Progenitor cell of endocrine pancreas (in vitro differentiated cells): ENCODE measurements at places on chromosomes 2 and 18.

DNA sequence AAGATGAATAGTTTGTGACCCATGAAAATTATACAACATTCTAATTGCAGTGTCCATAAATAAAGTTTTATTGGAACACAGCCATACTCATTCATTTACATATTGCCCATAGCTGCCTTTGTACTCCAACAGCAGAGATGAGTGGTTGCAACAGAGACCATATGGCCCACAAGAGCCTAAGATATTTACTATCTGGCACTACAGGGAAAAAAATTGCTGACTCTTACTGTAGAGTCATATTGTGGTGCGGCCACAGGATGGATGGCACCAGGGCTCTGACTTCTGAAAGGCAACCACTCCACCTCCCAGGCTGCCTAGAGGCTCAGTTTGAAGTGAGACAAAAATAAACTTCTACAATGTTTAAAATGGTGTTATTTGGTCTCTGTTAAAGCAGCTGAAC, 404.0 kb upstream of the ATP5MC3 start:
- no peak for DNase-seq

DNA sequence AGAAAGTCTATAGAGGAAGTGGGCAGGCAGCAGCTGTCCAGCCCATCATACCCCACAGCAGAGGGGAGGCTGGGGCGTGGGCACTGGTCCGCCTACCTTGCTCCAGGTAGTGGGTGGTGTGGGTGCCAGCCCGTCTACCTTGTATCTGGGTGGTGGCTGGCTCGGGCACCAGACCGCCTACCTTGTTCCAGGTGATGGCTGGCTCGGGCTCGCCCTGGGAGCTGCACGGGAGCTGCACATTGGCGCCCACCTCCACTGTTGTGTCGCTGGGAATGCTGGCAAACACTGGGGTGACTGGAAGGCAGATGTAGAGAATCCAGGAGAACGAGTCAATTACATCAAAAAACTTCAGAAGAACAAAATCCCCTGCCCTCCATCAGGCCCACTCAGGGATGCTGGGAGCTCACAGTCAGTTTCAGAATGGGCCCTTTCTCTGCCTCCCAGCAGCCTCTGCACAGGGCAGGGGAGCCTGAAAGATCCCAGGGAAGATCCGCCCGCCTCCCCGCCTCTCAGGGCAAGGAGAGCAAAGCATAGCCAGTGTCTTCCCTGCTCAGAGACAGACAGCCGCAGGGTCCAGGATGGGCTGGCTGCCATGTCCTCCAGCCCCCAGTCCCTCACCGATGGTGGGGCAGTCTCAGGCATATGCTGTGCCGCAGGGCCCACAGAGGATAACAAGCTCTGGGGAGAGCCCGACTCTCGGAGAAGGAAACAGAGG, 82.3 kb downstream of the PXDN start:
- DNase-seq, result no peak

DNA sequence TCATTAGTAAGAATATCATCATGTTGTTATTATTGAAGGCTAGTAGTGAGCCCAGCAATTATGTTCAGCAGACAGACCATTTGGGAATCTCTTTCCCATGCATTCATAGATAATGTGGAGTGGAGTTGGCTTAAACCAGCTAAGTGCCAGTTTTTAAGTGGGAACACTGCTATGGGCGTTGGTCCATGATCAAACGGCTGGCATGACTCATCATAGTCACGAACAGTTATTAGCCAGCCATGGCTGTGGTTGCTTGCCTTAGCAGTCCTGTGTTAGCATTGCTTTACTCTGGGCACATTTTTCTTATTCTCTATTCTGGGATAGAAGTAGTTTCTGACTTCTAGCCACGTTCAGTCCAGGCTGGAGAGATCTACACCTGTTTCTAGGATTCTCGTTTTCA, 17.7 kb downstream of the EIF4E2 start:
- no peak for DNase-seq

GRCh38 chr2:16067037-16067406, 126.7 kb downstream of the MYCN start:
- DNase-seq, result no peak

GRCh38 chr2:106189325-106189724, 4.8 kb downstream of the UXS1 start:
- no peak for DNase-seq

DNA sequence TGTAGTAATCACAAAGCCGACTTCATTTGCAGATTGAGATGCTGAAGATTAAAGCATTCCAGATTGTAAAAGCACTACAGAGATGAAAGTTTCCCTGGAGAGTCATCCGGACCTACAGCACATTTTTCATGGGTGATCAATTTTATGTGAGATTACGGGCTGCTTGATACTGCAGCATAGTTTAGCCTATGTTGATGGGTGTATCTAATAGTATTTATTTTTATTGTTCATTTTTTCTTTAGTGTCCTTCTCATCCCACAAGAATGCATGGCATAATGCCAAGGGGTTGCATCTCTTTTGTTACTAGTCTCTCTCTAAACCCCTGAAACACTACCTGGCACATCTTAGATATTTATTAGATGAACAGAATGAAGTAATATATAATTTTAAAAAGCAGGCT, 240.4 kb downstream of the MBD2 start:
- DNase-seq, result no peak

DNA sequence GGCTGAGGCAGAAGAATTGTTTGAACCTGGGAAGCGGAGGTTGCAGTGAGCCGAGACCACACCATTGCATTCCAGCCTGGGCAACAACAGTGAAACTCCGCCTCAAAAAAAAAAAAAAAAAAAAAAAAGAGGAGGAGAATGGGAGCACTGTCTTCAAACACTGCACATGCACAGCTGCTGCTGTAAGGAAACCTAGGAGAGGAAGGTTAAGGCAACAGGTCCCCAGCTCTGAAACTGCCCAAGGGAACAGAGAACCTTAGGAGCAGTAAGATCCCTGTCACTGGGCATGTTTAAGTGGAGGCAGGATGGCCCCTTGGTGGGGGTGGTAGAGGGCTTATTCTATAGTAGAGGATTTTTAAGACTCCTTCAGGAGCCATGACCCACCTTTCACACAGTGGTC, 111.2 kb downstream of the CLIP4 start:
- DNase-seq, result no peak

GRCh38 chr2:47227532-47228279, 72.6 kb upstream of the STPG4 start:
- no peak for DNase-seq

- DNase-seq, result no peak
Measured at GRCh38 chr2:200479692-200480265, 30.1 kb downstream of the KCTD18 start.

- DNase-seq, result no peak
Measured at GRCh38 chr2:21022792-21023367, 21.0 kb downstream of the APOB start.

- DNase-seq, result no peak
Measured at GRCh38 chr2:163564236-163564635, 171.6 kb downstream of the FIGN start.

DNA sequence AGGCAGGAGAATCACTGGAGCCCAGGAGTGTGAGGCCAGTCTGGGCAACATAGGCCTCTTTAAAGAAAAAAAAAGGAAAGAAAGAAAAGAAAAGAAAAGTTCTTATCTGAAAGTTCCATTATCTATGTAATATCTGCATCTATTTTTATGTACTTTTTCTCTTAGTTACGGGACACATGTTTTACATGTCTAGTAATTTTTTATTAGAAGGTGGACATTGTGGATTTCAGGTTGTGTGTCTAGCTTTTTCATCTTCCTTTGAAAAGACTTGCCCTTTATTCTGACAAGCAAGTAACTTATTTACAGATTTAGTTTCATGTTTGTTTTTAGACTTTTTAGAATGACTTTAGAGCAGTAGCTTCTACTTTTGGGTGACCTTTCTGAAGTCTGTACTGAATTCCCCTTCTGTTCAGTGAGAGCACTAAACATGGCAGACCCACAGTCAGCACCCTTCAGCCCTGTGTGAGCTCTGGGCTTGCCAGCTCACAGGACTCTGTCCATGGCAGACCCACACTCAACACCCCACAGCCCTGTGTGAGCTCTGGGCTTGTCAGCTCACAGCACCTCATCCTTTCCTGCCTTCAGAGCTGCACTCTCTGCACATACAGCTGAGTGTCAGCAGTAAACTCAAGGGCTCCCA, 17.5 kb downstream of the TRAPPC12 start:
- DNase-seq, result no peak

DNA sequence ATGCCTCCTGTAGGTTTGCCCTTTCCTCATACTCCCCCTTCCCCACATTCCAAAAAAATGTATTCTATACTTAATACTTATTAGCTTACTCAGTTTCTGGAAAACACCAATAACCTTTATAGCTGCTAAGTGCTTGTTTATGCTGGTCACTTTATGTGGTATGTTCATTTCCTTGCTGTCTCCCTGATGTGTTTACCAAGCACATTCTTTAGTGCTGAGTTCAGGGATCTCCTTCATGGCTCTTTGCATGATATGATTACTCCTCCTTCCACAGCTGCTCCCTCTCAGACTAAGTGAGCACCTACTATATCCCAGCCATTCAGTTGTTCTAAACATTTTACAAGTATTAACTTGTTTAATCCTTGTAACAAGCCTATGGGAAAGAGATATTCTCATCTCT, 698.3 kb upstream of the FANCL start:
- no peak for DNase-seq

GRCh38 chr18:70333757-70334156, 44.9 kb downstream of the SOCS6 start:
- DNase-seq, result no peak

- no peak for DNase-seq
Measured at GRCh38 chr18:48815179-48815515, 135.6 kb downstream of the SMAD7 start.

GRCh38 chr18:55420665-55421307, 167.2 kb downstream of the TCF4 start:
- DNase-seq, result no peak

- no peak for DNase-seq
Measured at GRCh38 chr2:156476850-156477206, 40.6 kb downstream of the GPD2 start.

DNA sequence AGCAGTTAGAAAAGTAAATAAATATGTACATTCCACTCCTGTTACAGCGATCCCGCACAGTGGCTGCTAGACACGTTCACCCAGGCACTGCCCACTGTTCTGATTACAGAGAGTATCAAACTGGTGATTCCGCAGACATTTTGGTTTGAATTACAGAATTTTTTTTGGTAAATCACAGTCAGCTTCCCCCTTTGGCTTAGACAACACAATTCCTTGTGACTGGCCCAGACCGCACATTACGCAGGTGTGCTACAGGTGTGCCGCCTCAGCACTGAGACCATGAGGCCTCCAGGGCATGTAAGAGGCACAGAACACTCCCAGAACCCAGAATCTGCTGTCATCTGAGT, 112.3 kb downstream of the PXDN start:
- DNase-seq, result no peak

DNA sequence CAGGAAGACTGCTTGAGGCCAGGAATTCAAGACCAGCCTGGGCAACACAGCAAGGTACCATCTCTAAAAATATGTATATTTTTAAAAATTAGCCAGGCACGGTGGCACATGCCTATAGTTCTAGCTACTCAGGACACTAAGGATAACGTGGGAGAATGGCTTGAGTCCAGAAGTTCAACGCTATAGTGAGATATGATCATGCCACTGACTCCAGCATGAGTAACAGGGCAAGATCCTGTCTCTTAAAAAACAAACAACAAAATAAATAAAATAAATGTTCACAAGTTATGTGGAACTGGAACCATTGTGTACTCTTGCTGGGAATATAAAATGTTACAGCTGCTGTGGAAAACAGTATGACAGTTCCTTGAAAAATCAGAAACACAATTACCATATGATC, 47.2 kb downstream of the USP34 start:
- no peak for DNase-seq

DNA sequence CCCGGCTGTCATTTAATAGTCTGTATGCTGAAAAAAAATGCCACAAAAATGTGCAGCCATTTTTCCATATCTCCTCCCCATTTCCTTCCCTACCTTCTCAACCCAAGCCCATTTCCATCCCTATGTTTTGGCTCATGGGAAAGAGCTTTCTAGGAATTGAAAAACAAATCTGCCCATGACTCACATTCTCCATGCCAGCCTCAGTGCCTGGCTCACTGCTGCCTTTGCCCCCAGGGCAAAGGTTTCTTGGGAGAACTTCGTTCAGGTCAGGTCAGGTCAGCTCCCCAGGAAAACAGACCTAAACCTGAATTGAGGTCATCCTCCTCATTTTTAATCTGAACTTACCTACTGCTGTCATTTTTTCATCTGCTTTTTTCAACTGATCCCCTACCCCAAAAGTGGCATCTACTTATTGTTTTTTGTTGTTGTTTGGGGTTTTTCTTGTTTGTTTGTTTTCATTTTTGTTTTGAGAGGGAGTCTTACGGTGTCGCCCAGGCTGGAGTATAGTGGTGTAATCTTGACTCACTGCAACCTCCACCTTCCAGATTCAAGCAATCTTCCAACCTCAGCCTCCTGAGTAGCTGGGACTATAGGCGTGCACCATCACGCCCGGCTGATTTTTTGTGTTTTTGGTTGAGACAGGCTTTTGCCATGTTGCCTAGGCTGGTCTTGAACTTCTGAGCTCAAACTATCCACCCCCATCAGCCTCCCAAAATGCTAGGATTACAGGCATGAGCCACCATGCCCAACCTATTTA, 66.7 kb downstream of the FECH start:
- DNase-seq, result no peak

DNA sequence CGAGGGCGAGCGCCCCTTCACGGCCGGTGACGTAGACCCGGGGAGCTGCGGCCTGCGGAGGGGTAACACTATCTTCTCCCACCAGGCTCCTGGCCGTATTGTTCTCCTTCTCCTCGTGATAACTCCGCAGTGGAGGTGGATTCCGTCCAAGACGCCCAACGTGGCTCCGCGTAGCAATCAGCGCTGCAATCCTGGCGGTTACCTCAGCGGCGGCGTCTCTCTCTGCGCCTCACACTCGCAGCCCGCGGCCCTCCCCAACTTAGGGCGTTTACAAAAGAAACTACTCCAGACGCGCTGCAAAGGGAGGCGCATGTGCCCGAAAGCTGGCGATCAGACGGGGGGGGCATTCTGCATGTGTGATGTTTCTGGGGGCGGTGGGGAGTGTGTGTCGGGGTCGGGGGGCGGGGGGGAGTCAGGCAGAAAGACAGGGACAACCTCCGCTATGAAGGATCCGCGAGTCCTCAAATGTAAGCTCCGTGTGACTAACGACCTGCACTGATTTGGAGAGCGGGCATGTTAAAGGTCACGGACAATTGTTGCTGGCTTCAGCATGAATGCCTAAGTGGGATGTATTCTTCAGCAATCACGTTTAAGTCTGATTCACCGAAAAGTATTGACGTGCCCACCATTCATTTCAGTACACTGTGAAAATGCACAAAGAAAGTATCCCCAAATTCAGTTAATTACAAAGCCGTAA, 1.3 kb upstream of the ZNF516 start:
- peak; percentile 51 for DNase-seq

- DNase-seq, result no peak
Measured at GRCh38 chr2:191797500-191797899, 49.4 kb downstream of the CAVIN2 start.

GRCh38 chr2:168030862-168031624, 216.4 kb downstream of the STK39 start:
- no peak for DNase-seq

DNA sequence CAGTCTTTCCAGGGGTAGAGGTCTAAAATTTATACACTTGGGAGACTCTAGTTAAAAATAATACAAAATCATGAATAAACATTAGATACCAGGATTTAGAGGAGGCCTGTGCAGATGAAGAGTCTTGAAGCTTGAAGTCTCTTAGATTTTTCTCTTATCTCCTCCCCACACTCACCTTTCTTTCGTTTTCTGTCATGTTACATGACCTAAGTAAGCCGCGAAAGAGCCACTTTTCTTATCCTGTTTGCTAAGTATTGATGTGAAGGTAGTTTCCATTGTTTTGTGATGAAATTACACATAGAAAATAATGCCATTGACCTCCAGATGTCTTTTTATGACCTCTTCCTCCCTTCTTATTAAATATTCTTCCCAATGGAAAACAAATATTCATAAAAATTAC, 367.8 kb downstream of the LRRTM1 start:
- DNase-seq, result no peak
